ENCODE measurements at places on chromosomes 3 and 15.

DNA sequence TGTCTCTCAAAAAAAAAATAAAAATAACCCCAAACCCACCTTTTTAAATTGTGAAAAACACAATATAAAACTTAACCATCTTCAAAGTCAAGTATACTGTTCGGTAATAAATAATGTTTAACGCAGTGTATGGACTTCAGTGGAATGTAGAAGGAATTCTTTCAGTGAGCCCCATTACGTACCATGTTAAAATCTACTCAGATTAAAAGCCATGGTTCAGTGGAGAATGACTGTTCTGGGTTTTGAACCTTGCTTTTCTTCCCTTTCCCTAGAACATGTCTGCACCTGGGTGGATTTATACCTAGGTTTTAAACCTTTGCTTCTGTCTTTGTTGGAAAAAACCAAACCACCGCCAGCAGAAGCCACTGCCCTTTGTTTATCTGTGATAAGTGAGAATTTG is 27.5 kb downstream of the DAG1 start:
- no peak for DNase-seq

DNA sequence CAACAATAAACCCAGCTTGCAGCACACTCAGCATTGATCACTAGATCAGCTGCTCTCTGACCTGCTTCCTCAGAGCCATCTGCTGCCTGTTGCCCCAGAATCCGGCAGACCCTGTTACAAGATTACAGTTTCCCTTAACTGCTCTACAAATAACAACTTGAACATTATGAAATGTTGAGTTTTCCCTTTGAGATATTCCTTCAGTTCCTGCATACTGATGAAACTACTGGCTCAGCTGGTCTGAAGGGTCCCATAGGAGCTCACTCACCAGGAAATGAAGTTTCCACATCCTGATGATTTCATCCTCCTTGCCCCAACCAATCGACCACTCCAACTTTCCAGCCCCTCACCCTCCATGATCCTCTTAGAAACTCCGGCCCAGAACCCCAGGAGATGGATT is 281.9 kb downstream of the OCA2 start:
- DNase-seq: no peak

DNA sequence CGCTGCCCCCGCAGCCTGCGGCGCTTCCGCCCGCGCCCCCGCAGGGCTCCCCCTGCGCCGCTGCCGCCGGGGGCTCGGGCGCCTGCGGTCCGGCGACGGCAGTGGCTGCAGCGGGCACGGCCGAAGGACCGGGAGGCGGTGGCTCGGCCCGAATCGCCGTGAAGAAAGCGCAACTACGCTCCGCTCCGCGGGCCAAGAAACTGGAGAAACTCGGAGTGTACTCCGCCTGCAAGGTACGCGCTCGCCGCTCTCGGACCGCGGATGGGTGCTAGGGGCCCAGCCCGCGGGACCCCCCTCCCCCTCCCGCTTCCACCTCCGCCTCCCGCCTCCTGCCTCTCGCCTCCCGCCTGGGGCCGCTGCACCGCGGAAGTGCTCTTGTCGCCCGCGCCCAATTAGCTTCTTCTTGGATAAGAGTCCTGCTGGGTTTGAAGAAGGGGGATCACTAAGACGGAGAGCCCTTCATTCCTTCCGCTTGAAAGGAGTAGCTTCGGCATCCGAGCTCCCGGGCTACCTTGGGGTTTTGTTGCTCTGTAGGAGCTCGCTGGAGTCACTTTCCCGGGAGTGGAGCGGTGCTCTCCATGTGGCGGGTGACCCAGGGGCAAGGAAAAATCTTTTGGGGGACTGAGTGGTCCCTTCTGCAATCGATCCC is 426 bp downstream of the KAT2B start:
- peak; percentile 63 for DNase-seq

GRCh38 chr3:158733656-158734055 is 1.4 kb upstream of the RARRES1 start:
- no peak for DNase-seq

GRCh38 chr3:159850481-159850880 is 138.2 kb upstream of the IL12A start:
- no peak for DNase-seq
